ENCODE measurements at places on chromosomes 4 and X. TPM values are rescaled to one million over a fixed set of nuclear protein-coding genes. Genes with fewer than 3 reads are reported as not detected.

RRH gene
- polyA plus RNA-seq = not detected

GRCh38 chrX:101977106-101977505 lies 45.3 kb upstream of the ZMAT1 start:
- H3K27me3 ChIP-seq = no peaks in the 10 kb centered on the region
- H3K36me3 ChIP-seq = no peaks in the 10 kb centered on the region
- no peak overlapping the region for H3K27ac ChIP-seq
- DNase-seq = no peak

GRCh38 chr4:186624951-186625350 lies 69.6 kb upstream of the MTNR1A start:
- peaks cover 8% of the 10 kb centered on the region for H3K4me1 ChIP-seq
- no peak overlapping the region for H3K27ac ChIP-seq
- no peak overlapping the region for H3K4me3 ChIP-seq
- DNase-seq = no peak

GRCh38 chr4:174524242-174524641 lies 2.0 kb upstream of the HPGD start:
- no peak for DNase-seq
- H3K4me1 ChIP-seq = peaks cover 37% of the 10 kb centered on the region
- H3K27ac ChIP-seq = no peak overlapping the region
- H3K36me3 ChIP-seq = no peaks in the 10 kb centered on the region

FGFR3 gene
- polyA plus RNA-seq = not detected

DNA sequence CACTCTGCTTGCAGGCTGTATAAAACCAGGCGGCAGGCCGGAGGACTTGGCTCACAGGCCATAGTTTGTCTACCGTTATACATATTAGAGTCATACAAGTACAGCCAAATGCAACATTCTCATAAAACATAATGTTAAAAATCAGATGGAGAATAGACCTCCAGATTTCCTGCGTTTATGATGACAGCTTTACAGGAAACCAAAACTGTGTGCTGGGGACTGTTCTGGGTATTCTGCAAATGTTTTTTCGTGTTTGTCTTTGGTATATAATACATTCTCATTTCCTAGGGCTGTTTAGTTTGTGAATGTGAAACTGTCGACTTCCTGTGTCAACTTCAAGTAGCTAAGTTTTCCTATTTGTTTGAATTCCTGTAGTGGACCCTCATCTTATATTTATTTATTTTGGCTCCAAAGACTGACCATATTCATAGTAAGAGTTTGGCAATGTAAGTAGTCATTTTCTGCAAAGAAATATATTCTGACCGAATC lies 79.5 kb upstream of the FAM9C start:
- peak overlapping the region; percentile 89 for H3K27ac ChIP-seq
- H3K36me3 ChIP-seq = no peaks in the 10 kb centered on the region
- DNase-seq = peak; percentile 23
- H3K4me1 ChIP-seq = peaks cover 40% of the 10 kb centered on the region
- H3K27me3 ChIP-seq = no peaks in the 10 kb centered on the region

- peaks cover 23% of the 10 kb centered on the region for H3K4me1 ChIP-seq
- H3K27me3 ChIP-seq = peaks cover 2% of the 10 kb centered on the region
- no peak overlapping the region for H3K4me3 ChIP-seq
- DNase-seq = no peak
- no peaks in the 10 kb centered on the region for H3K36me3 ChIP-seq
These were observed 186.2 kb downstream of the KIT start for GRCh38 chr4:54843946-54844345.

DNA sequence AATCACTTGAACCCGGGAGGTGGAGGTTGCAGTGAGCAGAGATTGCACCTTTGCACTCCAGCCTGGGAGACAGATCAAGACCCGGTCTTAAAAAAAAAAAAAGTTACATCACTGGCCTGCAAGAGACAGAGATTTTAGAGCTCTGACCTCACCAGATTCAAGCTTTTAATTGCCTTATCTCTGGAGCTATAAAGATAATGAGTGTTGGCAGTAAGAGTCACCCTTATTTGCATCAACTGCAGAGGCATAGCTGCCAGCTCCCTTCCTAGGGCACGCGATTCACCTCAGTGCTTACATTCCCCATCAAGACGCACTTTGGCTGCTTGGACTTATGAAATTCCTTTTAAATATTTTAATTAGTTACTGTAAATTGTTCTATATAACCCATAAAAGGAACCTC lies 12.5 kb upstream of the SPATA4 start:
- no peaks in the 10 kb centered on the region for H3K4me1 ChIP-seq
- no peak overlapping the region for H3K27ac ChIP-seq
- peaks cover 20% of the 10 kb centered on the region for H3K27me3 ChIP-seq
- no peak for DNase-seq
- H3K4me3 ChIP-seq = no peak overlapping the region

Data from immature natural killer cell (primary cell).